AML-193 (cell line): ENCODE measurements at places on chromosomes 3 and 15.

DNA sequence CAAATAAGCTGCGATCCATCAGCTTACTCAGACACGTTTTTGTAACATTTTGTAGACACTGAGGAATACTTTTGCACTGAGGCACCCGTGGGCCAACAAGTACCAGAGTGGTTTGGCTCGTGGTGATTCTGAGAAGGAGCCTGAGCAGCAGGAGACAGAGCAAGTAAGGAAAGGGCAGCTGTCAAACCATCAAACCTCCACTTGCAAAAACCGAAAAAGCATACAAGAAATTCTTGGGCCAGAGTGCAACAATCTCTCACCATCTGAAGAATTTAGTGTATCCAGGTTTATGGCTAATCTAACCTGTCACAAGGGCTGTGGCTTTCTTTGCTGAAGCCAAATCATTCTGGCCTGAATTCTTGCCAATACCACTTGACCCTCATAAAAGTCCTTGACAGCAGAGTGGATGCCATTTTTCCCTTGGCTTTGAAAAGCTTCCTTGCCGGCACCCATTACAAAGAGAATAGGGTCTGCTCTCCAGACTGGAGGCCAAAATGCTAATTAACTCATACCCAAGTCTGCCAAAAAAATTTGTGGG, 56.7 kb downstream of the MYO1E start:
- no peak for DNase-seq

DNA sequence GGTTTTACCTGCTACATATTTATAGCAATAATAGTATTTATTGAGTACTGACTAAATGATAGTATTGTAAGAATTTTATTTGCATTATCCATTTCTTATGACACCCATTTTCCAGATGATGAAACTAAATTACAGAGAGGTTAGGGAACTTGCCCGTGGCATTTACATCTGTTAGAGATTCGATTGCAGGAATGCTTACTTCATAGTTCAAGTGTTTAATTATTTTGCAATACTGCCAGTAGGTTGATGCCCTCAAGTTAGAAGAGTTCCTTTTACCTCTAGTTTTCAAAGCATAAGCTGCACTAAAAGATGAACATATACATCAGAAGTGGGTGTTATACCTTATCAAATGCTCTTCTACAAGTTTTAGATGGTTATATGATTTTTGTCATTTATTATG, 362.8 kb upstream of the RGMA start:
- no peak for DNase-seq

- DNase-seq = no peak
Observed at GRCh38 chr3:194013928-194014327, 122.0 kb upstream of the HES1 start.

- no peak for DNase-seq
Observed at GRCh38 chr15:40067921-40068624, 29.1 kb upstream of the SRP14 start.
